ENCODE measurements at places on chromosomes 6 and 20.

- no peak for DNase-seq
Observed at GRCh38 chr20:18287546-18287914, 797 bp upstream of the ZNF133 start.

GRCh38 chr20:2541940-2542339 lies 5.6 kb downstream of the TMC2 start:
- no peak for DNase-seq

DNA sequence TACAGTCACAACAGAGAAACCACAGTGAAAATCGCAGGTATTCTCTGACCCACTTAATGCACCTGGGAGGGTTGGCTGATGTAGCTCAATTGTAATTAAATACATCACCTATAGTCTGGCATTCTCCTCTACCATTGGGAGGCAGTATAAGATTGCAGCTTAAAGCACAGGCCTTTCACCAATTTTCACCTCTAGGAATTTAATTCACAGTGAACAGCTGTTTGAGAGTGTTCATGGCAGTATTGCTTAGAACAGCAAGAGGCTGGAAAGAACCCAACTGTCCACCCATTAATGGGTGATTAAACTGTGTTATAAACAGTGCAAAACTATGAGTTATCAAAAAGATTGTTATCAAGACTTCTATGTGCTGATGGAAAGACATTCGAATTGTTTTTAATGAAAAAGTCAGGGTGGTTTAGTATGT lies 2.0 kb downstream of the EDEM2 start:
- peak; percentile 42 for DNase-seq

DNA sequence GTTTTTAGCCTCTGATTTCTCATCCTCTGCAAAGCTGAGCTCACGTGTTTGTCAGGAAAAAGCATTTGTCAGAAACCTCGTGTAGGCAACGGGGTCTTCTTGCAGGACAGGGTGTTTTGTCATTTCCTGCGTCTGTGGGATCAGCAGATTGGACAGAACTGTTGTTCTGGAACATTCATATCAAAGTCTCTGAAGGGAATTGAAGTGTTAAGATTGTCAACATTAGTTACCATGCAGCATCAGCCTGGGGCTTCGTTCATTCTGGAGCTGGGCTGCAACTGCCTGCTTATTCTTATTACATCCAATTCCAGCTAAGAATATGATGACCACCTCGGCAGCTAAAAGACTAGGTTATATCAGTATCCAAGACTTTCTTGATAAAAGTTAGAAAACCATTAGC lies 71.0 kb upstream of the RALGAPA2 start:
- no peak for DNase-seq

DNA sequence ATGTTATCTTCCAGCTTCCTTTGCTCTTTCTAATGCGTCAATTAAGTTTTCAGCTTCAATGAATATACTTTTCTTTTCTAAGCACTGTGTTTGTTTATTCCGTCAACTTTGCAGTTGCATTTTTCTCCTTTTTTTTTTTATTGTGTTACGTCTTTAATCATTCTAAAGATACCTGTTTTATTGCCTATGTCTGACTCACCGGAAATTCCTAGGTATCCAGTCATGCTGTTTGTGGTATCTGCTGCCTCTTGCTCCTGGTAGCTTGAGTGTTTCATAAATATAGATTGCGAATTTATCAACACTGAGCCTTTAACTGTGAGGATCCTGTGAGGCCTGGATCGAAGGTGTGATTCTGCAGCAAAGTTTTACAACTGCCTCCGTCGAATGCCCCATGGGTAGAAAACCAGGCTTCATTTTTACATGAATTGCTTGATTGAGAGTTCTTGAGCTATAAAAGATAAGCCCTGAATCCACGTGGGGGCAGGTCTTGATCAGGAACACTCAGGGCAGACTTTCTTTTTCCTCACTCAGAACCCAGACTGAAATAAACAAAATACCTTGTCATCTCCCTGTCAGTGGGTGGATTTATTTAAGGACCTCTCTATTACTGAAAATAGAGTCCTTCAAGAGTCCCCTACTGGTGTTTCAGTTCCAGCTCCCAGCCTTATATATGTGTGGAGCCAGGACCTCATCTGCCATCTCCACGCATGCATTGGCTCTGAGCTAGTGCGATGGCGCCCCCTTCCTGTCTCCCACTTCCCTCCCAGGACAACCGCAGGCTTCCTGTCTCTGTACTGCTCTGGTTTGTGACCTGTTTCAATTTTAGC lies 60.1 kb upstream of the LRRC1 start:
- peak; percentile 90 for DNase-seq

DNA sequence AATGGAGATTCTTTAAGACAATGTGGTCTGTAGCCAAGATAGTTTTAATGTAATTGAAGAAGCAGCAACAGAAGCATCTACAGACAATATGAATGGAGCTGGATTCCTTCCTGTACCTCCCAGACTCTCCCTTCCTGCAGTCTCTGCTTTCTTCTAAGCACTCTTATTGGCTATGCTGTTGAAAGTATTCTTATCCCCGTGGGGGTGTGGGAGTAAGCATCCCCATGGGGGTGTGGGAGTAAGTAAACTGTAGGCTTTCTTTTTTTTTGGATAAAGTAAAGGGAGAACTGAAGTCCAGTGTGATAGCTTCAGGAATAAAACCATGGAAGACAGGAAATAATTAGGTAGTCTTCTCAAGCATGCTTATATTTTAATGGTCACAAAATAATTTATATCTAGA lies 4.1 kb downstream of the PKIB start:
- no peak for DNase-seq

- no peak for DNase-seq
Observed at GRCh38 chr20:49030954-49031619, 15.0 kb upstream of the CSE1L start.

DNA sequence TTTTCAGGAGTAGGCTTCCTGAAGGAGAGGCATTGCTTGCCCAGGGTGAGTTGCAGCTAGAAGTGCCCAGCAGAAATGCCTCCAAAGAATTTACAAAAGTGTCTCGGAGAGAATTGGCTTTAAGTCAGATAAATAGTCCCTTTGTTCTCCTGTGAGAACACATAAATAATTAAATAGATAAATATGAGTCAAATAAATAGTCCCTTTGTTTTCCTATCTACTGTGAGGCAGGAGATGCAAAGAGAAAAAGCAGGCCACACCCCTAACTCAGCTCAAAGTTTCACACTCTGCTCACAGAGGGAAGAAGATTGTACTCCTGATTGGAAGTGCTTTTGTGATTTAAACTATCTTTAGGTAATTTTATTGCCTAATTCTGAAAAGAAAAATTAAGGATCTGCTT lies 180.7 kb upstream of the PRSS16 start:
- DNase-seq = no peak

All from Jurkat, Clone E6-1 (cell line).